ENCODE measurements at places on chromosomes 1 and 21. TPM values are rescaled to one million over a fixed set of nuclear protein-coding genes. Genes with fewer than 3 reads are reported as not detected.

DENND2D gene
- 14.6 TPM for total RNA-seq

RUNX3 gene
- 2.0 TPM for total RNA-seq

UBIAD1 gene
- 13.9 TPM for total RNA-seq

CRYBG2 gene
- total RNA-seq, result not detected

ASCL5 gene
- not detected for total RNA-seq

SHISA4 gene
- 37.7 TPM for total RNA-seq

SPTA1 gene
- total RNA-seq, result 3.8 TPM

S100A11 gene
- total RNA-seq, result 231 TPM

LIN28A gene
- total RNA-seq, result not detected

FAM43B gene
- 0.18 TPM for total RNA-seq

NOS1AP gene
- 9.1 TPM for total RNA-seq

ARTN gene
- total RNA-seq, result 0.94 TPM

RGS13 gene
- 0.22 TPM for total RNA-seq

KRTAP19-1 gene
- total RNA-seq, result not detected

FTCD gene
- total RNA-seq, result 2.9 TPM

CNR2 gene
- total RNA-seq, result 0.09 TPM

IGSF9 gene
- 0.18 TPM for total RNA-seq

ATP6V1G3 gene
- total RNA-seq, result not detected

AKR7A3 gene
- total RNA-seq, result 1.6 TPM

PADI2 gene
- total RNA-seq, result 21.2 TPM

RSPO1 gene
- 0.13 TPM for total RNA-seq

ACTN2 gene
- 0.58 TPM for total RNA-seq

OR10Z1 gene
- total RNA-seq, result not detected

ARMH1 gene
- total RNA-seq, result 3.9 TPM

C1orf94 gene
- total RNA-seq, result not detected

BLZF1 gene
- 28.1 TPM for total RNA-seq

CAPN9 gene
- 0.13 TPM for total RNA-seq

NBPF19 gene
- 42.5 TPM for total RNA-seq

SPRR2E gene
- not detected for total RNA-seq

All from sciatic nerve (tissue), 2 donors.